ENCODE measurements at places on chromosomes 11 and 22.

GRCh38 chr11:96147906-96148486, 195.0 kb downstream of the MAML2 start:
- no peak for DNase-seq

DNA sequence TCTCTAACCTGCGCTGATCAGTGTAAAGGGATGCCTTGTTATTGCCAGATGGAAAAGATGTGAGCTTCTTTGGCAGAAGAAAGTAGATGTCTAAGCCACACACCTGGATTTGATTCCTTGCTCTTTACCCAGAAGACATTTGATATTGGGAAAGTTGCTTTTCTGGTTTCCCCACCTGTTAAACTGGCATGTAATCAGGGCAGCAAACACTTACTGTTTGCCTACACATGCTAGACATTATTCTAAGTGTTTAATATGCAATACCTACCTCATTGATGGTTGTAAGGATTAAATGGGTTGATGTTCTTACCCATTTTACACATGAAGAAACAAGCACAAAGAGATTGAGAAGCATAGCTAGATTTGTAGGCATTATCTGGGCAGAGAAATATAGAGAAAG, 16.6 kb downstream of the ASRGL1 start:
- DNase-seq, result no peak

GRCh38 chr22:40709752-40710413, 30.6 kb downstream of the MCHR1 start:
- no peak for DNase-seq

DNA sequence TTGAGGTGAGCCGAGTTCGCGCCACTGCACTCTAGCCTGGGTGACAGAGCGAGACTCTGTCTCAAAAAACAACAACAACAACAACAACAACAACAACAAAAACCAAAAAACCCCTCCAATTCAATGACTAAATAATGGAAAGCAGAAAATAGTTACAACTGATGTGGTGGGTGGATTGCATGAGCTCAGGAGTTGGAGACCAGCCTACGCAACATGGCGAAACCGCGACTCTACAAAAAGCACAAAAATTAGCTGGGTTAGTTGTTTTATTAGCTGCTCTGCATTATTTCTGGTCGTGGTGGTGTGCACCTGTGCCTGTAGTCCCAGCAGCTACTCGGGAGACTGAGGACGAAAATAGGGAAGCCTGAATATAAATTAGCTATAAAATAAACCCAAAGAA, 2.6 kb upstream of the PATL1 start:
- no peak for DNase-seq

GRCh38 chr11:95548416-95548815, 241.2 kb downstream of the FAM76B start:
- DNase-seq, result no peak

DNA sequence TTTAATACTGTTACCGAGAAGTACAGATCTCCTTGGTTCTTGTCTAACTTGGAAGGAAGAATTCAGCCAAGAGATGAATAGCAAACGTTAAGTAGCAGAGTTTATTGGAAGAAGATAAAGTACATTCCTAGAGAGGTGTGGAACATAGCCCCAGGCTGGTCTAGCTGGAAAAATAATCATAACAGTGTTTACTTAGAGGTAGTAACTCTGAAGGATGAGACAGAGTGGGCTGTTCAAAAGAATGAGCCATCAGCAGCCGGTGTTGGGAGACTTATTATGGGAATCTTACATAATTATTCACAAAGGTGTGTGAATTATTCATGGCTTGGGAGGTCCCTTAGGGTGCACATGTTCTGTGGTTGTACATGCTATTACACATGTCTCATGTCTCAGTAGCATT, 276.5 kb downstream of the LUZP2 start:
- no peak for DNase-seq

DNA sequence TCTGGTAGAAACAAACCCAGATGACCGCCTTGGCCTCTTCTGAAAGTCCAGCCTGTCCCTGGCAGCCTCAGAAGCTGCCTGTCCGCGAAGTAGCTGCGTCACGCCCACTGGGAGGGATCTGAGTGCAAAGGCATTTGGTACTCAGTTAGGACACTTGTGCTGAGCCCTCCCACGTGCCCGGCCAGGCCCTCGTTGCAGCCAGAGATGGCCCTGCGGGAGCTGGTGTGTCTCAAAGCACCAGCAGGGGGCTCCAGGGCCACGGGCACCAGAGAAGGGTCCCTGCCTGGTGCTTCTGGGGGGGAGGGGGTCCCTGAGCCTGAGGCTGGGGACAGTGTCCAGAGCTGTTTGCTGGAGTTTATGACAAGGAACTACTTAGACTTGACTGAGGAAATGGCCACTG, 5.8 kb downstream of the SELENOO start:
- DNase-seq, result peak; percentile 90

DNA sequence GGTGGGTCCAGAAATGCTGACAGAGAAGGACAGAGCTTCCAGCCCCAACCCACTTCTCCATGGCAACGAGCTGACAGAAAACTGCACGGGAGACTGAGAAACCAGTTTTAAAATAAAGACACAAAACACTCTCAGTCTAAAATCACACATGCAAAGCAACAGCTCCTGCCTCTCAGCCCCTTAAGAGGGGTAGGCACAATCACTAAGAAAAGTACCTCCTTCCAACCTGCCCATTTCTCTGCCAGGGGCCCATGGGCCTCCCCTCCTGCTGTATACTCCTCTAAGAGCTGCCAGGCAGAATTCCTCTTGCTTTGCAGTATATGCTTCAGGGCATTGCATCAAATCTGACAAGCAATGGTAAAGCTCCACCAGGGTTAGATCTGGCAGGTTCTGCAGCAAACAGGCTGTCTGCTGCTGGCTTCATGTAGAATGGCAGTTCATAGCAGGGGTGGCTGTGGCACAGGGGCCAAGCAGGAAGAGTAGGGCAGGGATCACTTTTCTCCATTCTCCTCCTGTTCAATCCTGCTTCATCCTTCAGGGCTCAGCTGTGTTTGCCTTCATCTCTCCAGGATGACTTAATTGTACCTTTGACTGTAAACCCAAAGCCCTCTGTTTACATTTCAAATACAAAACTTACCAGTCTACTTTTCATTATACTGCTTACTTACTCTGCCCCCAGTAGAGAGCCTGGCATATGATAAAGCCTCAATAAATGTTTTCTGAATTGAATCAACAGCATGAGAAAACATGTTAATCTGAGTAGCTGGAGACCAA, 77.7 kb downstream of the KCNC1 start:
- DNase-seq, result no peak

DNA sequence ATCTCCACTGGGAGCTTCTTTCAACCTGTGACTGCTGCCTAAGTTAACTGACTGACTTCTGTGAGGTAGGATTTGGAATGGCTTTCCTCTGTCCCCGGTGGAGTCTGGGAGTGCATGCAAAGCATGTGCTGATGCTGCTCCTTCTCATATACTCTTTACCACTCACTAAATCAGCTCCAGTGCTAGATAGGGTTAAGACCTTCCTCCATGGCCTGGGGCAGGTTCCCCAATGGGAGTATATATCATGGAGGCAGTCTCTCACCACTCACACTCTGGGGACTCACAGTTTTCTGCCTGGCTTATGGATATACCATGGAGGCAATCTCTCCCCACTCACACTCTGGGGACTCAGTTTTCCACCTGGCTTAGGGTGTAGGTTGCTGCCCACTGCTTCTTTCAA, 10.1 kb upstream of the FANCF start:
- no peak for DNase-seq

- no peak for DNase-seq
Measured at GRCh38 chr22:19795617-19796008, 35.0 kb downstream of the TBX1 start.

DNA sequence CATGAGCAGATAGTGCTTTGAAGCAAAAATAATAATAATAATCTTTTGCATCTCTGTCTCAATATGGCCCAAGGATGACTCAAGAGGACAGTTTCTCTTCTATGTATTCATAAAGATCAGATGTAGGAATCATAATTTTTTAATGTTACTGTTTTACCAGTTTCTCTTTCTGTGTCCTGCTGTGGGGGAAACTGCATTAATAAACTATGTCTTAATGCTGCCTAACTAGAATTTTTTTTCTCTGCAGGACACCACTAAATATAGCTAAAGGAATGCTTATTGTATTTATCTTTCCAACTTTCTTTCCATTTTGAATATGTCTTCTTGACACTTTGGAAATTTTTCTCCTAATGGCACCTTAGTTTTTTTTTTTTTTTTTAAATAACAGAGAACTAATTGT, 6.5 kb downstream of the FJX1 start:
- no peak for DNase-seq

DNA sequence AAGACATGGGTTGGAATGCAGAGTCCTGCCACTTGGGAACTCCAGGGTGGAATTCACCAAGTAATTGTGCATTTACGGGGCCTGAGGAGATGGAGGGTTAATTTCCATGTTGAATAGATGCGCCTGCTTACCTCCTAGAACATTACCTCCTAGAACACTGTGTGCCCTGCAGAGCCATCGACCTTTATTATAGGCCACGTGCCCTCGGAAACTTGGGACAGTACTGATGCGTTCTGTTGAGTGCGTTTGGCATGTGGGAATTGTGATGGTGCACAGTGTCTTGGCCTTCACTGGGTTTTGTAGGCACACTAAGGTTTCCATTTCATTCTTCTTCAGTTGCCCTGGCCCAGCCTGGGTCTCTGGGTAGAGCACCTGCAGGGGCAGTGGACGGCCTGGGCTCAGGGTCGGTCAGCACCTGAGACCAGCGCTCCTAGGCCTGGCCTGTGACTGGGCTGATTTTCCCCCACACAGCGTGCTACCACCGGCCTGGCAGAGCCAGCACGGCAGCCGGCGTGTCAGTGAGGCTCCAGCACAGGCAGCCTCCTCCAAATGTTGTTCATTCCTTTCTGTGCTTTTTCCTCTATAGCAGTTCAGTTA, 12.7 kb downstream of the TRMU start:
- DNase-seq, result no peak

GRCh38 chr22:35313311-35314121, 13.8 kb downstream of the TOM1 start:
- no peak for DNase-seq
